ENCODE measurements at places on chromosomes 4 and X. TPM values are rescaled to one million over a fixed set of nuclear protein-coding genes. Genes with fewer than 3 reads are reported as not detected.

The SNCA gene
- 13.4 TPM for total RNA-seq

The BEX3 gene
- total RNA-seq = 63.9 TPM

The ADH1B gene
- 2,315 TPM for total RNA-seq

The WWC2 gene
- 37.6 TPM for total RNA-seq

The F8A1 gene
- 32.8 TPM for total RNA-seq

The GCNA gene
- total RNA-seq = 1.3 TPM

The GALNTL6 gene
- 0.16 TPM for total RNA-seq

The SATL1 gene
- not detected for total RNA-seq

Data from mesenteric fat pad (tissue), 1 donor.